ENCODE measurements at places on chromosomes 3 and 15. TPM values are rescaled to one million over a fixed set of nuclear protein-coding genes. Genes with fewer than 3 reads are reported as not detected.

Gene CD200
- total RNA-seq: 5.1 TPM

Gene ERICH6
- 0.21 TPM for total RNA-seq

DNA sequence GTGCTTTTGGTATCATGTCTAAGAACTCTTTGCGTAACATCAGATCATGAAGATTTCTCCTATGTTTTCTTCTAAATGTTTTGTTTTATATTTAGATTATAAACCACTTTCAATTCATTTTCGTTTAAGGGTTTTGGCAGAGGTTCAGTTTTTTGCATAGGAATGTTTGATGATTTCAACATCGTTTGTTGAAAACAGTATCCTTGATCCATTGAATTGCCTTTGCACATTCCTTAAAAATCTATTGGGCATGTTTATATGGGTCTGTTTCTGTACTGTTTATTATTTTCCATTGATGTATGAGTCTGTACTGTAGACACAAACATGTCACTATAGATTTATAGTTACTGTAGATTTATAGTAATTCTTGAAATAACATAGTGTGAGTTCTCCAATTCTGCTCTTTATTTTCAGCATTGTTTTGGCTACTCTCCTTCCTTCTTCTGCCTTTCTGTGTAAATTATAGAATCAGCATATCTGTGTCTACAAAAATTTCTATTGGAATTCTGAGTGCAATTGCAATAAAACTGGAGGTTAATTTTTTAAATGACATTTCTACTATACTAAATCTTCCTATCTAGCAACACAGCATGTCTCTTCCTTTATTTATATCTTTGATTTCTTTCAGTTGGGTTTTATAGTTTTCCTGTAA lies 374.0 kb downstream of the SV2B start:
- H3K4me3 ChIP-seq: no peak overlapping the region
- no peak overlapping the region for H3K27ac ChIP-seq
- no peak for ATAC-seq

DNA sequence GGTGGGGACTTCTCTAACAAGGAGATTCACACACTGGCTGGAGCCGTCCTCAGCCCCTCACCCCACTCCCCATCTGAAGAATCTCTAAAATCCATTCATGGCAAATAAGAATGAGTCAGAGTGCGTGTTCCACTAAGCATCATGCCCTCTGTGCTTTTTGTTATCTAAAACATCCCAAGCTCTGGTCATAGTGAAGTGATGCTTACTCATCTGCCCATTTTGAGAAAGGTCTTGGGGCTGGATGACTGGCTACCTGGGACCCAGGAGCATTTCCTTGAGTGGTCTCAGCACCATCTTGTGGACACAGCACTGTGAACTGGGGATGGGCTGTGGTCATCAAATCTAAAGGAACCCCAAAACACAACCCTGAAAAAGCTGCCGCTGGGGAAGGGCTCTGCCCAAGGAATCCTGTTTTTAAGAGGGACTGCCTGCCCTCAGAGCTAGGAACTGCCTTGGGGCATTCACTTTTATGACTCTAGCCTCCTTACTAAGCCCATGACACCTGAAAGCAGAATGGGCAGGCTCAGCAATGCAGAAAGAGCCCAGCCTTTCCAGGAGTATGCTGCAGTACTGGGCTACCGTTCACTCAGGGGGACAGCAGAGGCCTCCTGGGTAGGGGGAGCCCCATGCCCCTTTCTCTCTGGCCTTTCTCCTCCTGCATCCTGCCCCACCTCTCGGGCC lies 53.5 kb downstream of the ZBTB38 start:
- H3K27ac ChIP-seq: peak overlapping the region; percentile 59
- peaks cover 52% of the 10 kb centered on the region for H3K4me1 ChIP-seq
- H3K27me3 ChIP-seq: no peaks in the 10 kb centered on the region
- no peak overlapping the region for H3K4me3 ChIP-seq
- peaks cover 81% of the 10 kb centered on the region for H3K36me3 ChIP-seq

DNA sequence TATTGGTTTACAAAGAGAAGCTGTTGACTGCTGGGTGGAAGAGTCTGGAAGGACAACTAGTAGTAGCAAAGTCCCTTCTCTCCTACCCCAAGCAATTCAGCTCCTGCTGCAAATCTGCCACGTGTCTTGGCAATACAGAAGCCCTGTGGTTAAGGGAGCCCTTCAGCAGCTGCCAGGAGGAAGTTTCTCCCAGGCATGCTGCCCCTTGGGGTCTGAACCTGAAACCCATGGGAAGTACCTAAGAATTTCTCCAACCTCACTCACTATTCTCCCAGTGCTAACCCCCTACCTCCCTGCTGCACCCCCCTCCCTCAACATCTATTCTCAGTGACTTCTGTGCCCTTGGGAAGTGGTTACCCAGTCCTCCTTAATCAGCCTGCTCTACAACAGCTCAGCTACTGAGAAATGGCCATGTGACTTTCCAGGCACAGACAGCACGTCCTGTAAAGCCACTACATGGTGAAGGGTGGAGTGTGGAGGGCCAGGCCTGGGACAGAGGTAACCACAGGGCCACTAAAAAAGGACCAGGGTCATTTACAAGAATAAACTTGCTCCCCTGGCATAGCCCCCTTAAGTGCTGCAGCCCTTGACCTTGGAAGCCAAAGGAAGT lies 316.6 kb downstream of the NTRK3 start:
- H3K4me3 ChIP-seq: no peak overlapping the region
- no peaks in the 10 kb centered on the region for H3K36me3 ChIP-seq
- peaks cover 27% of the 10 kb centered on the region for H3K27me3 ChIP-seq

DNA sequence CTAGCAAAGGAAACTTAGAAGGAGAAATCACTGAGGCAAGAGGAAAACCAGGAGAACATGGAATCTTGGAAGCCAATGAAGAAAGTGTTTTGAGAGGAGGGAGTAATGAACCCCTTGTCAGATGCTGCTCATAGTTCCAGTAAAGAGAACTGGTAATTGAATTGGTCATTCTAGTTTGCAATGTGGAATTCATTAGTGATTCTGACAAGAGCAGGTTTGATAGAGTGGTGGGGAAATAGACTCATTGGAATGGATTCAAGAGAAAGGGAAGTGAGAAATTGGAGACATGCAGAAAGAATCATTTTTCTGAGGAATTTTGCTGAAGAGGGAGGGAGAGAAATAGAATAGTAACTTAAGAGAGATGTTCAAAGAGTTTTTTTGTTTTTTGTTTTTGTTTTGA lies 21.0 kb downstream of the GLCE start:
- no peaks in the 10 kb centered on the region for H3K27me3 ChIP-seq
- ATAC-seq: no peak
- no peaks in the 10 kb centered on the region for H3K36me3 ChIP-seq
- no peak overlapping the region for H3K27ac ChIP-seq
- no peaks in the 10 kb centered on the region for H3K4me1 ChIP-seq
- H3K4me3 ChIP-seq: no peak overlapping the region
